ENCODE measurements at places on chromosomes 1 and 21.

DNA sequence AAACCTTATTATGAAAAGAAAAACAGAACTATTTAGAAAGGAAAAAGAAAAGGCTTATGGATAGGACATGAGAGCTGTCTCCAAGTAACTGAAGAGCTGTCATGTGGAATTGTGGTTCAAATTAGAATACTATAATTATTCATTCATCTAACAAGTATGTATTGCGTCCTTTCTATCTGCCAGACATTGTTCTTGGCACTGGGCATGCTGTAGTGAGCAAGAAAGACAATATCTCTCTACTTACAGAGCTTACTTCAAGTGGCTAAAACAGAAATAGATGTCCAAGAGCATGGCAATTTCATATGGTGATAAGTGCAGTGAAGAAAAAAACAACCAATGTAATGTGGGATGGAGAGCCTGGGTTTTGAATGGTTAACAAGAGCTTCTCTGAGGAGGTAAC lies 413.0 kb downstream of the DPYD start:
- DNase-seq = no peak

- DNase-seq = no peak
Measured at GRCh38 chr1:235739124-235739523, 89.5 kb upstream of the GNG4 start.

- no peak for DNase-seq
Measured at GRCh38 chr1:153849487-153850185, 73.1 kb downstream of the GATAD2B start.

DNA sequence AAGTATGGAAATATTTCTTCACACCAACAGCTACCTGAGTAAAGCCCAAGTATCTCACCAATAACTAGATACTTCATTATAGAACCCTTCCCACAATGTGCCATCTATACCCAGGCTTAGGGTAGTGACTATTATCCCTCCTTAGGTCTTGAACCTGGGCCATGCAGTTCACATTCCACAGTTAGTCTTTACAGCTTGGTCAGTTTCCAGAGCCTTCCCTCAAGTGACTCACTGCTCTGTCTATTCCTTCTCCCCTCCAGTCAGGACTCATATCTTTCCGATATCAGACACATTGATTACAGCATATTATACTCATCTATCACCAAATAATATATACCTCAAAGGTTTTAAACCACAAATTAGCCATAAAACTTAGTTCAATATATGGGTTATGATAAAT lies 23.6 kb downstream of the VAMP4 start:
- no peak for DNase-seq

GRCh38 chr1:88378560-88378959 lies 305.5 kb upstream of the PKN2 start:
- no peak for DNase-seq

- DNase-seq = no peak
Measured at GRCh38 chr21:41216486-41216885, 48.5 kb downstream of the BACE2 start.

DNA sequence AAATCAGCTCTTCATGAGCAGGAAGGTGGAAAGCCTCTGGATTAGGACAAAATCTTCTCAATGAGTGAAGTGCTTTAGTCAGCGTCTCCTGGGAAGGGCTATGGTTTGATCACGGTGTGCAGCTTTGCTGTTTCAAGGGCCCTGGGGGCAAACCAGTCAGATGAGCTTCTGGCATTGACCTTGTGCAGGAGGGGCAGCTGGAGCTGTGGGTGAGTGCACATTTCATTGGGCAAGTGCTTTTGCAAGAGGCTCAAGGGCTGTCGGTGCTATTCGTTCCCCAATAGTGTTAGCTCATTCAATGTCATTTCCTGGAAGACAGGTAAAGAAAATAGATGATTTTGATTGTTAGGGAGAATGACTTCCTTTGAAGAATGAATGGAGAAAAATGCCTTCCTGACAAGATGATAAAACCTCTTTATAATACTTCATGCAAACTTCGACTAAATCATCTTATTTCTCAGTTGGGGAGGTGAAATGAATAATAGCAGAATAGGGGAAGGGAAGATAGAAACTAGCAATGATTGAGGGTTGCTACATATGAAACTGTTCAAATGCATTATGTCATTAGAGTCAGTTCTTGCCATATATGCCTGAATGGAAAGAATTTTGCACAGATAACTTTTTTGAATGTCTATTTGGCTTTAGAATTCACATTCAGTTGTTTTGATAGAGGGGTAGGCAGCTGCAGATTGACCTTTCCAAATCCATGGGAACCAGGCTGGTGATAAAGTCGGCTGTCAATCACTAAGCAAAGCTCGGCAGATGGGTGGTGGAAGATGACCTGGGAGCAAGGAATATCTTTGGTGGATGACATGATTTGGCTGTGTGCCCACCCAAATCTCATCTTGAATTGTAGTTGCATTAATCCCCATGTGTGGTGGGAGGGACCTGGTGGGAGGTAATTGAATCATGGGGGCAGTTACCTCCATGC lies 12.9 kb upstream of the DISC1 start:
- DNase-seq = no peak

Data from stimulated activated CD4-positive, alpha-beta T cell treated with anti-CD3 and anti-CD28 coated beads, Interleukin-1b, Interleukin-23, amount 100 ng/mL, for 1 hour (primary cell).